ENCODE measurements at places on chromosomes 1 and 21.

DNA sequence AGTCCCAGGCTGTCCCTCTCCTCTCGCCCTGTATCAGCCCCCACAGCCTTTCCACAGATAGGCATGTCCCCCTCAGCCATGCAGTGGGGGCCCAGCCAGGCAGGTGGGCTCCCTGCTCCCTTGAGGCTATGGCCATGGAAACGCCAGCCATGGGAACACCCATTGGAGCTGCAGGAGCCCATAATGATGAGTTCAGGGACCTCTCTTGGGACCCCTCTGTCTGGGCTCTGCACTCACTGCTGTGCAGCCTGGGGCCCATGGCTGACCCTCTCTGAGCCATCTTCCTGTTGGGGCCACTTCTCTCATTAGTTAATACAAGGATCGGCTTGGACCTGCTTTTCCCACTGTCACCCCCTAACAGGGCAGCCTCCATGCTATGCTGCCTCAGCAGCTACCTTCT lies 33.2 kb downstream of the WNT3A start:
- no peak for DNase-seq

- no peak for DNase-seq
Measured at GRCh38 chr1:68954841-68955240, 458.0 kb upstream of the DEPDC1 start.

DNA sequence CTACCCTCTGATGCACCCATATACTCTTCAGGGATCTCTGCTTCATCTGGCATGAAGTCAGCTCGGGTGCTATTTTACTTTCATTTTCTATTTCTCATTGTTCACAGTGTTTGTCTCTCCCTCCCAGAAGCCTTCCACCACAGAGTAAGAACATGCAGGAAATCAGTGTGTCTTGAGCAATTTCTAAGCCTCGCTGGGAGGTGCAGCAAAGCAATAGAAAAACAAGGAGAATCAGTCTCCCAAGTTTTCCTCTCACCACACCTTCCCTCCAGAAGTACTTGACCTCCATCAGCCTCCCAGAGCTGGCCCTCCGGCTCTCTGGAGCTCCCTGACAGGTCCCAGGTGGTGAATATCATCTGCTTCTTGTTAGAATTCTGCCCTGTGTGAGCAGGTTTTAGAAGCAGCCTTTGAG lies 594.7 kb upstream of the CAMK1G start:
- DNase-seq, result no peak

GRCh38 chr1:192904438-192904895 lies 95.6 kb downstream of the RGS2 start:
- DNase-seq, result no peak

DNA sequence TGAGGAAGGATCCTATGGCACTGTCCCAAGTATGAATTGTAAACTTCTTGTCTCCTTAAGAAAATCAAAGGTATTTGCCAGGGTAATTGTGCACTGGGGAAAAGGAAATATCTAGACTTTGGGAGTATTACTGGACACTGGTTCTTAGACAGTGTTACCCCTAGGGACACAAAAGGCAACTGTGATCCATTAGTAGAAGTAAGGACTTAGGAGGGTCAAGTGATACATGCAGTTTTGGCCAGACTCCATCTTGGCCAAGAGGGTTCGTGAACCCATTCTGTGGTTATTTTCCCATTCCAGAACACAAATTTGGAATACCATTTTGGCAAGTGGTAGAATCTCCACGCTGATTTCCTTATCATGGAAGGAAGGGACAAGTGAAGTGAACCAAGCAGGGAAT lies 98.1 kb downstream of the TM2D1 start:
- DNase-seq, result no peak

Data from T-cell (primary cell).